Tongue (tissue), 3 donors: ENCODE measurements at places on chromosomes 7 and 10.

GRCh38 chr7:127705461-127705959, 53.5 kb downstream of the SND1 start:
- no peak for DNase-seq

- peak; percentile 42 for DNase-seq
Measured at GRCh38 chr10:129964611-129965424, 744 bp upstream of the EBF3 start.

DNA sequence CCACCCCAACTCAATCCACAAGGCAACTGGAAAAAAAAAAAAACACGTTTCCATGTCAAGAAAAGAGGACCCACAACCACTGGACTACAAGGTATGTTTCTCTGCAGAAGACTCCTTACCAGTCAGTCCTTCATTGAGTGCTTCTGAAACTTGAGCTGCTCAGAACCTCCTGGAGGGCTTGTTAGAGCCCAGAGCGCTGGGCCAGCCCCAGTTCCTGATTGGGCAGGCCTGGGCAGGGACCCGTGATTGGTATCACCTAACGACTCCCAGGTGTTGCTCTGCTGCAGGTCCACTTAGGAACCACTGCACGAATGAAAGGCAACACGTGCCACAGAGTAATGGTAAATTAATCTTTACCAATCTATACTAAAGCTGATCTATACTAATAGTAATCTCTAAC, 473 bp upstream of the CCDC201 start:
- no peak for DNase-seq

- no peak for DNase-seq
Measured at GRCh38 chr10:3720228-3721019, 64.6 kb downstream of the KLF6 start.

DNA sequence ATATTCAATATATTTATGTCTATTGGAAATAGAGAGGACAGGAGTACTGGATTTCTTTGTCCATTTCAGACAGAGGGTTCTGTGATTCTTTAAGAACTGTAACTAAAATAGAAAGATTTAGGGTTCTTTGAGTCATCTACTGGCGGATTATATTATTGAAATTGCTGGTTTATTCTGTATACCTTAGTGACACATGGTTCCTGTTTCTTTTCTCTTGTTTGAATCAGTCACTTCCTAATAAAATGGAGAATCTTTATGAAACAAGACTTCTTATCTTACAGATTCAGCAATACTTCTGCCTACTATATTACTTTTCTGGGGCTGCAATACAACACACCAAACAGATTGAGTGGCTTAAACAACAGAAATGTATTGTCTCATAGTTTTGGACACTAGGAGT, 20.8 kb upstream of the ZNF800 start:
- DNase-seq: no peak

DNA sequence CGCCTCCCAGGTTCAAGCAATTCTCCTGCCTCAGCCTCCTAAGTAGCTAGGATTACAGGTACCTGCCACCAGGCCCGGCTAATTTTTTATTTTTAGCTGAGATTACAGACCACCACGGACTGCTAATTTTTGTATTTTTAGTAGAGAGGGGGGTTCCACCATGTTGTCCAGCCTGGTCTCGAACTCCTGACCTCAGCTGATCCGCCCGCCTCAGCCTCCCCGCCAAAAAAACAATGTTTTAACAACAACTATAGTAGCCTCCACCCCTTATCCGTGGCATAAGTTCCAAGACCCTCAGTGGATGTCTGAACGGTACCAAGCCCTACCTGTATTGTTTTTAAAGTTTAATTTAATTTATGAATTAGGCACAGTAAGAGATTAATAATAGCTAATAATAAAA, 48.2 kb downstream of the GNA12 start:
- DNase-seq: no peak

DNA sequence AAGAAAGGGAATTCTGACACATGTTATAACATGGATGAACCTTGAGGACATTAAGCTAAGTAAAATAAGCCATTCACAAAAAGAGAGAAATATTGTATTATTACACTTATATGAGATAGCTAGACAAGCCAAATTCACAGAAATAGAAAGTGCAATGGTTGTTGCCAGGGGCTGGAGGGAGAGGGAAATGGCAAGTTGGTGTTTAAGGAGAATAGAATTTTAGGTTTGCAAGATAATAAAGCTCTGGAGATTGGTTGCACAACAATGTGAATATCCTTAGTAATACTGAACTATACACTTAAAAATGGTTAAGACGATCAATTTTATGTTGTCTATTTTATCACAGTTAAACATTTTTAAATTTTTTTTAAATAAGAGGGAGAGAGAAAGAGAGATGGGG, 25.0 kb upstream of the ADD3 start:
- no peak for DNase-seq
